ENCODE measurements at places on chromosomes 6 and 20. TPM values are rescaled to one million over a fixed set of nuclear protein-coding genes. Genes with fewer than 3 reads are reported as not detected.

AHI1 gene
- total RNA-seq: 47.8 TPM

NKAIN4 gene
- total RNA-seq: not detected

RNF144B gene
- total RNA-seq: 16.6 TPM

METTL24 gene
- total RNA-seq: 0.97 TPM

RIPOR3 gene
- total RNA-seq: 0.76 TPM

ABHD16B gene
- total RNA-seq: not detected

RNASET2 gene
- total RNA-seq: 70.5 TPM

SLC22A7 gene
- not detected for total RNA-seq

MAFB gene
- 32.9 TPM for total RNA-seq

PANK2 gene
- 52.4 TPM for total RNA-seq

TBP gene
- 13.1 TPM for total RNA-seq

POU5F1 gene
- 0.97 TPM for total RNA-seq

HRH3 gene
- not detected for total RNA-seq

PI3 gene
- 0.32 TPM for total RNA-seq
